ENCODE measurements at places on chromosomes 2 and 18.

GRCh38 chr2:59176737-59177136 is 935.6 kb upstream of the FANCL start:
- no peak for DNase-seq

DNA sequence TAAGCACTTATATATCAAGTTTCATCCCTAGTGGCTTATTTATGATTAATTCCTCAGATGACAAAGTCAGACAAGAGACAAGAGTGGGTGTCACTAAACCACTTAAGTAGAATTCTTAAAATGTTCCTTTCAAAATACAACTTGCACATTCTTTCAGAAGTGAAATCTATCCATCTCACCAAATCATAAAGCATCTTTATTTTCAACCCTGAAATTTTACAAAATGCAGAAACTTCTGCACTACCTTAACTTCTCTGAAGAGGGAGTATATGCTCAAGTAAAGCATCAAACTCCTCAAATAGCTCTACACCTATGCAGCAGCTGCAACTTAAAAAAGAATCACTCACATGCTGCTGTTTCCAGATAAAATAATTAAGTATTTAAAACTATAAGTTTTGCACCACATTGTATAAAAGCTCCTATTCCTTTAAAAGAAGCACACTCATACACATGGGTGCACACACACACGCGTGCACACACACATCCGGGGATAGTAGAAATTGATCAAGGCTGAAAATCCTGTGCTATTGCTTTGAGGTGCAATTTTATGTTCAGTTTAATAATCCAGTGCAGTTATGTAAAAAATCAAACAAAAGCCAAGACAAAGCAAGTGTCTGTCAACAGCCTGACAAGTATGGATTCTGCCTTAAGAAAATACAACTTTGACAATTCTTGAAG is 244.5 kb downstream of the TCF4 start:
- peak; percentile 49 for DNase-seq

GRCh38 chr2:238438856-238439849 is 12.4 kb downstream of the ASB1 start:
- DNase-seq: peak; percentile 93

DNA sequence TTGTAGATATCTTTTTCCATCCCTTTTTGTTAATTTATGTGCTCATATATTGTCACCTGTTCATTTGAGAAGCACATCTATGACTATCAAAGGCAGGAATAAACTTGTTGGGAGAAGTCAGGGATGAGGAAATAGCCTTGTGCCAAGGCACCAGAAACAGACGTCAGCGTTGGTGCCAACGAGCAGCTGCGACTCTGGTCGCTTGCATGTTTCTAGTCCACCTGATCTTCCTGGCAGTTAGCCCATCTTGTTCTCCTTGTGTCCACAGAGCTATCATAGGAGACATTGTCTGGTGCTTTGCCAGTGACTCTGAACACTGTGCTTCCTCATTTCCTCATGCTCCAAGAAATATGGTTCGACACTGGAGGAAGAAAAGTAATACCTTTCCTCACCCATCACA is 374.4 kb downstream of the PTPRM start:
- DNase-seq: no peak

GRCh38 chr18:55688030-55688429 is 100.0 kb upstream of the TCF4 start:
- no peak for DNase-seq

DNA sequence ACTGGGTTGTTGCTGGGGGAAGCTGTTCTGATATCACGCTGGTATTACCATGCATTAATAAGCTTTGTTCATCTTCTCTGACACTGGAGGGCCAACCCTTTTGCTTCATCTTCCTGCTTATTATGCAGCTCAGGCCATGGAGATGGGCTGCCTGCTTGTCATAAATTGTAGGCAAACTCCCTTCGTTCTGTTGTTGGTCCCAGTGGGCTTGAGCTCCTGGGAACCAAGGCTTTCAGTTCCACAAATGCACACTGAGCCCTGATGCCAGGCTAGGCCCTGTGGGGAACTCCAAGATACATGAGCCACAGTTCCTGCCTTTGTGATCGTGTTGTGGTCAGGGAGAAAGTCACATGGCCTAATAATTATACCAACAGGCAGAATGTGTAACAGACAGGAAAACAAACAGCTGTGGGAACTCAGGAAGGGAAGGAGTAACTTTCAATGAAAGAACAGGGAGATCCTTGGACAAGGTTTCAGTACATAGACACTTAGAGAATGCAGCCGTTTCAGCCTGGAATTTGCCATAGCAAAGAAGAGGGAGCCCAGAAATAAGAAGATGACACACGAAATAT is 49.0 kb upstream of the BCL2L11 start:
- peak; percentile 57 for DNase-seq

DNA sequence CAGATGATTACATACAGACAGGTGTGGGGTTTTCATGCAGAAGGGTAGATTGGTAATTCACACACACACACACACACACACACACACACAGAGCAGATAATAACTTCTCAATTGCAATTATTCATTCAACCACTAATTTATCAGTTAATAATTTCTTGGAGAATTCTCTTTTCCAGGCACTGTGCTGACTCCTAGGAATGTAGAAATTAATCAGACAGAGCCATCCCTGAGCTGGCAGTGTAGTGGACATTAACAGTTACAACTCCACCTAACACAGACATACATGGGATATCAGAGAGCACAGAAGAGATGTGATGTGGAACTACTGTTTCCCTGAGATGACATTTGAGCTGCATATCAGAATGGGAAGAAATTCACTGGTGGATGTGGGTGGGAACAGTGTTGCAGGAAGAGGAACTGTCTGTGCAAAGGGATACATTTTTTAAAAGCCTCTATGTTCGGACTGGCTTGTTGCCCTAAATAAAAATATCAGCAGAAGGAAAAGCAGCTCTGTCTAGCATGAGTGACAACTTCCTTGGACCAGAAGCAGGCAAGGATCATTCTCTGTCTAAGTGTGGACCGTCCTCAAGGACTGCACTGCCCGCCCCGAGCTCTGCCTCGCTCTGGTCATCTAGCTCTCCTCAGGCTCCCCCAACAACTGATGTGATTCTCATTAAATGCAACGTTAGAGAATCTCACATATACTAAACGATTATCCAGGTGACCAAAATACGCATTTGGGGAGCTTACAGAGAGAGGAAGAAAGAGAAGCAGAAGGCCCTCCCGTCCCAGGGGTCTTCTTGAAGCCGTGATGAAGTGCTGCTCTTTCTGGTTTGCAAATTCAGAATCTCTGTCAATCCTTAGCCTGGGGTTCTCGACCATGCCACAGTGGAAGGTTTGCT is 173.4 kb upstream of the TRIB2 start:
- no peak for DNase-seq

DNA sequence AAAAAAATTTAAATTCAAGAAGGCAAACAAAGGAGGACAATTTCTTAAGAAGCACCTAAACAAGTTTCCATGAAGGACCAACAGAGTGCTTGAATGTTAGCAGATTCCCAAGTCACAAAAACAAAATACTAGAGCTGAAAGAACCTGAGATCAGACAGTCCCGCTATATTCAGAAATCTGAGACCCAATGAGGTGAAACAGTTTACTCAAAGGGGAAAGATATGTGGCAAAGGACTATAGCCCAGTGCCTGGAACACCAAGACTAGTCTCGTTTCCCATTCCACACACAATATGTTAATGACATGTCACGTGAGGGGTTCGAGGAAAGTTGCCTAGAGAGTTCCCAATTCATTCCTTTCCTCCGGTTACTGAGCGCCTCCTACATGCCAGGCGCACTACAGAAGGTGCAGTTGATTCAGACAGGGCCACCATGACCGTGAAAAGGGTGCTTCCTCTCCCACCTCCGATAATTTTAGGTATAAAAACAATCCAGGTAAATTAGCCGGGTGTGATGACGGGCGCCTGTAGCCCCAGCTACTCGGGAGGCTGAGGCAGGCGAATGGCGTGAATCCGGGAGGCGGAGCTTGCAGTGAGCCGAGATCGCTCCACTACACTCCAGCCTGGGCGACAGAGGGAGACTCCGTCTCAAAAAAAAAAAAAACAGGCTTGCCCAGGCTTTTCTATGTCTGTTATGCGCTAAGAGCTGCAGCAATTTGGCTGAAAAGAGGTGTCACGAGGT is 617 bp downstream of the SRBD1 start:
- peak; percentile 70 for DNase-seq

DNA sequence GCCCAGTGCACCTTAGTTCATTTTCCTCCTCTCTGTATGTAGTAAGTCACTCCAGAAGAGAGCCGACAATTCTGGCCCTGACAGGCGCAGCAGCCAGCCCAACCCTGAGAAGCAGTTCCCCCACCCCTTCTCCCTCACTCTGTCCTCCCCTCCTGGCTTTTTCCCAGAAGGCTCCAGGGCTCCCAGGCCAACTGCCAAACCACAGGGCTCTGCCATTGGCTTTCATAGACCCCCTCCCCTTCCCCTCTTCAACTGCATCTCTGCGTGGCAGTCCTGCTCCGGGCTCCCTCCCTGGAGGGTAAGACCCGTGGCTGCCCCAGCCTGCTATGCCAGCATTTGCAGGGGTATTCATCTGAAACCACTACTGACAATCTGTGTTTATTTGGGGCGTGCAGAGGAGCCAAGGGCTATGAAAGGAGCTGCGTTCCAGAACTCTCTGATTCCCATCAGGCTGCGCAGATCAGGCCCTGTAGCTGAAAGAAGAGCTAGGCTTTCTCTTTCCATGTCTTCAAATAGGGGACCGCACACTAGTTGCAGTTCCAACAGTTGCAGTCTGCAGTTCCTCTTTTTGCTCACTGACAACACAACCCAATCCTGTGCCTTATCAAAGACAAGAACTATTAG is 388.6 kb upstream of the TNP1 start:
- DNase-seq: peak; percentile 87

DNA sequence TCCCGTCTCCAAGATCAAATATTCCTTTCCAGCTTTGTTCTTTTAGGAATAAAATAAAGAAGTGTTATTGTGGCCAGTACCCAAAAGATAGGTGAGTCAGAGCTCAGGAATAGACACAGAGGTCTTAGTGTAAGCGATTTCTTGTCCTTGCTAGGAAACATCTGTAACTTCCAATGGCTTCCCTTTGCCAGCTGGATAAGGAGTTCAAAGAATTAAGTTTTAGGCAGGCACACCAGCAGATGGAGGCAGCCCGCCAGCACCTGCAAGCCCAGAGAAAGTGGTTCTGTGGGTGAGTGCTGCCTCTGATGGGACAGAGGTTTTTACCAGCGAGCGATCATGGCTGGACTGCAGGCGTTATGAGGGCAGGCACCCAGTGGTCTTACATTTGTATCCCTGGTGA is 125.4 kb downstream of the MGAT5 start:
- DNase-seq: no peak

DNA sequence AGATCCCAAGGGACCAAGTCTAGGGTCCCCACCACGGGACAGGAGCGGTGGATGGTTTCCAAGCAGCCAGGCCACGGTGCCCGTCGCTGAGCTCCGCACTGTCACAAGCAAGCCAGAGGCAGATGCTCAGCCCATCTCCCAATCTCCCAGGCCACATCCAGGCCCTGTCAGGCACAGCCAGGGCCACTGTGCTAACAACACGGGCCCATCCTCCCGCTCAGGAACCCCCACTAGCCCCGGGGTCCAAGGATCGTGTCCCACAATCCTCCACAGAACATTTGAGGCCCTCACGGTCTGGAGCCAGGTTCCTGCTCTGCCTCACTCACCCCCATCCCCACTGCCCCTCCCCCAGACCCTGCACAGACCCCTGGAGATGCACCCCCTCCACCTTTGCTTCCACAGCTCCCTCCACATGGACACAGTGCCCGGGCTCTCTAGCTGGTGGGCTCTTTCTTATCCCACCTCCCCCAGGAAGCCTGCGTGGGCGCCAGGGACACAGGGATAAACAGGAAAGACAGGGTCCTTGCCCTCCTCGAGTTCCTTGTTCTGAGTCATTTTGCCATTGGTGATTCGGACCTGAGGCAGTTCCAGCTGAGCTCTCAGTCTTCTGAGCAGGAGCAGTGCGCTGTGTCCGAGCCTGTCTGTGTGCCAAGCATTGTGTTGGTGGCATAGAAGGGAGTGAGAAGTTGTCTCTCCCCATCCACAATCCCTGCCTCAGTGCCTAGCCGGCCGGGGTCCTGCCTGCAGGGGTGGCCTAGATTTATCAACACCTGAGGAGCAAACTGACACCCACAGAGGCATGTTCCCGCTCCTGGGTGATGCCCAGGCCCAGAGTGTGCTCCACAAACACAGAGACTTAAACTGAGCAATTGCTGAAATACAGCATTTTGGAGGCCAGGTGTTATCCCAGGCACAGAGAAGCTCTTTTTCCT is 7.0 kb downstream of the CROCC2 start:
- peak; percentile 59 for DNase-seq

DNA sequence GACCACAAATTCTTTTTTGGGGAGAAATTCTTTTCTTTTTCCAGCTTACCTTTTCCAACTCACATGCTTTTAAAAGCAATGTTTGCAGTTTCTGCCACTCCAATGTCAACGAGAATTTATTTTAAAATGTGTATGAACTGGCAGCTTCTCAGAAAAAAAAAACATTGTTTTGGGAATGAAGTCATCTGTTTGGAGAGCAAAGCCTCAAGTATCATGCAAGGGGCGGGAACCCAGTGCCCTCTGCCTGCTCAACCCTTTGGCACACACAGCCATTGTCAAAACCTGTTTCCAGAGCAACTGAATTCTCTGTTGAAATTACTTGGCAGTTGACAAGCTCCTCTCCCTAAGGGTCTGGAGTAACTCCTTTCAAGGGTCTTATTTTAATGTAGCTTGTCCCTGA is 128.5 kb downstream of the QPCT start:
- DNase-seq: peak; percentile 68

DNA sequence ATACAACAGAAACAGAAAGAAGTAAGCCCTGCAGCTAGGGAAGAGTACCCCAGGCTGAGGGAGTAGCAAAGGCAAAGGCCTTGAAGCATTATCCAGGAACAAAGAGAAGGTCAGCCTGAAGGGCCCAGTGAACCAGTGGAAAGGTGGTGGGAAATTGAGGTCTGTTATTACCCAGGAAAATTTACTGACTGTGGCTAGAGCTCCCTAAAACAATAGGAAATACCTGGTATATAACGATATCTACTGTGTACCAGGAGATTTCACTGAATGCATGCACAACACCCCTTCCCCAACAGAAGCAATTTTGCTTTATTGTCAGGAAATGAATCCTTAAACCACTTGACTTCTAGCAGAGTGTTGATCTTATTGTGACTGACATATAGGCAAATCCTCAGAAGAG is 365.3 kb downstream of the ERBB4 start:
- no peak for DNase-seq

DNA sequence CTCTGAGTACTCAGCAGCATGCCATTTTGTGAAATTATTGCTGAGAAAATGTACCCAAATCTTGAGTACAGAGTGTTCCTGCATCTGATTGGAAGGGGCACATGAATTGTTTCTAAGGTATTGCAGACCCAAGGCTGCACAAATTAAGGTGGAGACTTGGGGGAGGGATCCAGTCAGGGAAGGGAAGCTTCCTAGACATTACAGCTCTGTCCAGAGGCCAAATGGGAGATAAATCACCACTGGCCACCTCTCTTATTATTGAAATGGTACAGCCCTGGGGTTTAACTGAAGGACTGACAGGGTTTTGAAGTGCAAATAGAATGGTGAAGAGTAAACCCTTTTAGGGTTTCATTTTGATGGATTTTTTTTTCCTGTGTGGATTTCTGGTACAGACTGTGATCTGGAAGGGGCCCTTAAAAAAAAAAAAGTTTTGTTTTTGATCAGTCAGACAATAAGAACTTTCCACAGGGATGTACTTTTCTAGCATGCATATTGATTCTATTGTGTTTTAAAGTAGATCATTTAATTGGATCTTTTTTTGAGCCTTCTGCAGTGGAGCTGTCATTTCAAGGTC is 119.4 kb downstream of the GREB1L start:
- no peak for DNase-seq

GRCh38 chr2:119856469-119856901 is 96.8 kb downstream of the PTPN4 start:
- no peak for DNase-seq

All from fibroblast of skin of right biceps (primary cell).